ENCODE measurements at places on chromosomes 16 and 17.
A peak's percentile ranks its signal among the peaks of the same experiment; 100 is the strongest.

- DNase-seq: no peak
Measured at GRCh38 chr16:54055191-54055590, 231.4 kb downstream of the IRX3 start.

GRCh38 chr17:15267996-15268395 is 2.9 kb upstream of the PMP22 start:
- DNase-seq: no peak

DNA sequence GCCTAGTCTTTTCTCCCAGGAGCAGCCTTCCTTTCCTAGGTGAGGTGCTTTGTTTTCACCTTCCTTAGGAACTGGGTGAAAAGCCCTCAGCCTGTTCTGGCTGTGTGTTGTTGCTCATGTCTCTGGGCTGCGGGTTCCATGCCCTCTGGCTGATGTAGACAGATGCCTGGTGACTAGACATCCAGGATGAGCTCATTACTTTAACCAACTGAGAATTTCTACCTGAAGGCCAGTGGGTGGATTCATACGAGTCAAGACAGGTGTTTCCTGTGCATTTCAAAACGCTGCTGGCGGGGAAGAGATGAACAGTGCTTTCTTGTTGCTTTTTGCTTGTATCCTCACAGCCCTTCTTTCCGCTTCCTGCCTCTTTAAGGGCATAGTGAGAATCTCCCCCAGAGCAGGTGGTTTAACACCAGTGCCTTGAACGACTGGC is 22.3 kb downstream of the SAP30BP start:
- DNase-seq: no peak

GRCh38 chr16:79845033-79845733 is 244.6 kb upstream of the MAF start:
- DNase-seq: no peak

GRCh38 chr17:74354123-74354522 is 7.5 kb downstream of the BTBD17 start:
- DNase-seq: peak; percentile 77

DNA sequence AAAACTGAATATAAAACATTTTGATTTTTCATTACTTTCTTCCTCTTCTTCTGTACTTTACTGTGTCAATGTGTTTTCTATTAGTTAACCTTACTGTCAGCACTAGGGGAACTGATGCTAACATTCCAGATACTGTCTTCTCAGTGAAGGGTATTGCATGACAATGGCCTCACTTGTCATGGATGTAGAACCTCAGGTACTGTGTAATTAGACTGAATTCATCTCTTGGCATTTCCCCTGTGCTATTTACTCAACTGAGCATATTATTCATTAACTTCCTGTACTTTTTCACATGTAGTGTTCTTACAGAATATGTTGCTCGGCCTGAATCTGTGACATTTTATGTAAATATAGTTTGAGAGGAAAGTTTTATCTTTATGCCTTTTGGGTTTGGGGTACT is 237.0 kb downstream of the CA10 start:
- no peak for DNase-seq

DNA sequence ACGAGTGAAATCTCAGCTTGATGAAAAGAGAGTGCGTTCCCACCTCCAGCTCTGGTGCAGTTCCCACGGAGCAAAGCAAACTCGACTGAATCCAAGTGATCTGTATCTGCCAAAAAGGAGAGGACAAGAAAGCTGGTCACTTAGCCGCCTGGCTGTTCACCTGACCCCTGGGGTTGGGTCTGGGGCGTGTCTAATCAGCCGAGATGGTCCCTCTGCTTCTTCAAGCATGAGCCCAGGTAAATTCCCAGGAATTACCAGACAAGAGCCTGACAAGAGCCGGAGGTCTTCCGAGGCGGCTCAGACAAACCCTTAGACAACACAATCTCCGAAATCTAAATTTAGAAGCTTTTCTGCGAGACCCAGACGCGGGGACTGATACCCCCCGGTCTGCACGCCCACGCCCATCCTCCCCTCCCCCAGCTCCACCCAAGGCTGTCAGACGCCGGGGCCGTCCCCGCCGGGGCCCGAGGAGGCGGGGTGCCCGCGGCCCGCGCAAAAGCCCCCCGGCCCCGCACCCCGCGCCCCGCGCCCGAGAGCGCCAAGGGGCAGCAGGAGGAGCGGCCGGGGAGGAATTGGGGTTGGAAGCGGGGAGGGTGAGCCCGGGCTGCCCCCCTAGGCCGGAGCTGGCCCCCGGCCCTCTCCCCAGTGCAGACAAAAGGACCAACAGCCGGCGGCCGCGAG is 674 bp downstream of the ZNF821 start:
- peak; percentile 37 for DNase-seq

- no peak for DNase-seq
Measured at GRCh38 chr16:18060351-18060750, 276.2 kb downstream of the NPIPA8 start.

DNA sequence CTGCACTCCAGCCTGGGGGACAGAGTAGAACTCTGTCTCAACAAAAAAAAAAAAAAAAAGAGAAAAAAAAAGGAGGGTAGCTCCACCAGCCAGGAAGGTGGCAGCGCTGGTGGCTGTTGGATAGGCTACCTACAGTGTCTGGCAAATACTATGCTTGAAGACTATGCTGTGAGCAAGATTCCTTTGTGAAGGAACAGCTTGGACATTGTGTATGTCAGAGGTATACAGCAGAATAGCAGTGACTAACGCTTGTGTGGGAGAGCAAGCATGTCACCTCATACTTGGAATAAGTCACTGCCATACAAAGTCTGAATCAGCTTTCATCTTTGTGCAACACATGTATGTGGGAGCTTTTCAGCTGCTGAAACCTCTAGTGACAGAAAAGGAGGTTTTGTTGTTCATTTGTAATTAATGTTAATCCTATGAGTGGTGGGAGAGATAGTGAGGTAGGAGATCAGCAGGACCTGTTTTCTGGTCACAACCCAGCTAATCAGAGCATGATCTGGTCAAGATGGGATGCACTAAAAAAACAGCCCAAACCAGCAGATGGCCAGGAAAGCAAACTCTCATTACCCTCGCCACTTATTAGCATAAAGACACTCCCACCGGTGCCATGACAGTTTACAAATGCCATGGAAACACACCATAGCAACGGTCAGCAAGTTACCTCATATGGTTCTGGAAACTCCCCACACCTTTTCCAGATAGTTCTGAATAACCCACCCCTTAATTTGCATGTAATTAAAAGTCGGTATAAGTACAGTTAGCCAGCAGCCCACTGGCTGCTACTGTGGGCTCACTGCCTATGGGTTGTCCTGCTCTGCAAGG is 6.8 kb upstream of the ITGAD start:
- peak; percentile 14 for DNase-seq

GRCh38 chr16:88130681-88131080 is 179.4 kb downstream of the BANP start:
- peak; percentile 10 for DNase-seq

GRCh38 chr17:37848690-37849616 is 75.3 kb upstream of the TBC1D3K start:
- DNase-seq: peak; percentile 61

DNA sequence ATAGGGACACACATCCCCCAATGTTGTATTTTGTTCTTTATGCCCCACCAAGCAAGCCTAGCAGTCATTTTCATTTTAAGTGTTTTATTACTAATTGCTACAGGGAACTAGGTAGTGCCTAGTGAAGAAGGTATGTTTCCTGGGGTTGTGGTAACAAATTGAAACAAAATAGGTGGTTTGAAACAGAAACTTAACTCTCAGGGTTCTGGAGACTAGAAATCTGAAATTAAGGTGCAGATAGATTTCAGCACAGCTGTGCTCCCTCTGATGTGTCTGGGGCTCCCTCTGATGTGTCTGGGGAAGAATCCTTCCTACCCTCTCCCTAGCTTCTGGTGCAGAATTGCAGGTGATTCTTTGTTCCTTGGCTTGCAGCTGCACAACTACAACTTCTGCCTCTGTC is 390.1 kb downstream of the ZFHX3 start:
- no peak for DNase-seq

DNA sequence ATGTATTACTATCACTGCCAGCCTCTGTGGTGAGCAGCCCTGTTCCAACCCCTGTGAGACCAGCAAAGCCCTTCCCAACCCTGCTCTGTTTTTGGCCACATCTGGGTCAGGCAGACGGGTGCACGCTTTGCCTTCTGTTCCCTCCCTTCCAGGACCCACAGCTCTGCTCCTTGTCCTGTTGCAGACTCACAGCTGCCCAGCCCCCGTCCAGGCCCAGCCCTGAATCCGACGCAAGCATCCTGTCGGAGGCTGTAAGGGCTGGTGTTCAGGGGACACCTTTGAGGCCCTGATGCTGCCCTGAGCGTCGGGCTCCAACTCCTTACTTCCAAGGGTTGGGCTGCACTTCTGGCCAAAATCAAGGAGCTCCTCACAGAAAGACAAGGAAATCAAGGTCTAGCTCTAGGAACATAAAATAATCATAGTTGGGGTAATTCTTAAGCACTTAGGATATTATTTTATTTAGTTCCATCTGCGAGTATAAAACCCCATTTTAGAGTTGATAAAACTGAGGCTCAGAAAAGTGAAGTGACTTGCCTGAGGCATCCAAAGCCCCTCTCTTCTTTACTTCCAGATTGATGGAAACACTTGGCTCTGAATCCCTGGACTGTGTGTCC is 14.3 kb upstream of the SRCIN1 start:
- no peak for DNase-seq

GRCh38 chr16:4216596-4216995 is 25.3 kb downstream of the SRL start:
- no peak for DNase-seq

DNA sequence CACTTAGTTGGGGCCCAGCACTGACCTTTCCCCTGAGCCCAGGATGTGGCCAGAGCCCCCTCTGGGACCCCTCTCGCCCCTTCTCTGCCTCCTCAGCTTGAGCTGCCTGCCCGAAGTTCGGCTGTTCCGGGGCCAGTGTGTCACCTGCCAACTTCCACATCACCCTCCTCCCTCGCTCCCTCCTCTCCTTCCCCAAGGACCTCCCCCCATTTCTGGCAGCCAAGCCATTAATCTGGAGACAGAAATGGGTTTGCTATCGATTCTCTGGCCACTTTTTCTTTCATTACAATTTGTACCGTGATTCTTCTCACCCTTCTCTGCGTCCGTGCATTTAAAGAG is 8.8 kb upstream of the ADAM11 start:
- DNase-seq: no peak

DNA sequence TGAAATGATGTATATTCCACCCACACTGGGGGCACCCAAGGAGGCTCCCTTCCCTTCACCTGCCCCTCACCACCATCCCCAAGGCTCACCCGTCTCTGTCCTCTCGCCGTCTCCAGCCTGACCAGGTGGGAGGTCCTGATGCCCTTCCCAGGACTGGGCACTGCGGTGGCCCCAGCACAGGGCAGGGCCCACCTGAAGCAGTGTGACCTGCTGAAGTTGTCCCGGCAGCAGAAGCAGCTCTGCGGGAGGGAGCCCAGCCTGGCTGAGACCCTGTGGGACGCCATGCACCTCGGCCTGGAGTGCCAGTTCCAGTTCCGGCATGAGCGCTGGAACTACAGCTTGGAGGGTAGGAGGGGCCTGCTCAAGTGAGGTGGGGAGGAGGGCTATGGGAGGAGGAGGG is 9.9 kb downstream of the PPY start:
- DNase-seq: no peak

DNA sequence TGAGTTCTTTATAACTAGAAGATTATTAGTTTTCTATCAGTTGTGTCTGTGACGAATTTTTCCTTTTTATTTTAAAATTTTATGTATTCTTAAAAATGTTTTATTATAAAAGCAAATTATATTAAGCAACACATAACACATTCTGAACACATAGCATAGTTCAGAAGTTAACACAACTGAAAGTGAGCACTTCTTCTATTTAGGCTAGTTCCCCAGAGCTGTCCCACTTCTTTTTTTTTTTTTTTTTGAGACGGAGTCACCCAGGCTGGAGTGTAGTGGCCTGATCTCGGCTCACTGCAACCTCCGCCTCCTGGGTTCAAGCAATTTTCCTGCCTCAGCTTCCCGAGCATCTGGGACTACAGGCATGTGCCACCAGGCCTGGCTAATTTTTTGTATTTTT is 37.7 kb upstream of the ALDH3A2 start:
- no peak for DNase-seq

DNA sequence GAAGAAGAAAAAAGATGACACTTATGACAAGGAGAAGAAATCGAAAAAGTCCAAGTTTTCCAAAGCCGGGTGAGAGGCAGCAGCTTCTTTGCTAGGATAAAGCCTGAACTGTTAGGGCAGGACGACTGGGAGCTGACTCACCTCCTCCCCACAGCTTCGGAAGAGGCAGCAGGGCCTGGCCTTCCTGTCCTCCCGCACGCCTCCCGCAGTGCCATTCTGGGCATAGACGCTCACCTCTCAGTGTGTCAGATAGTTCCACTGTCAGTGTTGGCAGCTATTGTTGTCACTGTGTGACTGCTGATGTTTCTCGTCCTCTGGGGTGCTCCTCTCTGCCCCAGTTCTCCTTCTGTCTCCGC is 12.6 kb downstream of the UBN1 start:
- DNase-seq: no peak

DNA sequence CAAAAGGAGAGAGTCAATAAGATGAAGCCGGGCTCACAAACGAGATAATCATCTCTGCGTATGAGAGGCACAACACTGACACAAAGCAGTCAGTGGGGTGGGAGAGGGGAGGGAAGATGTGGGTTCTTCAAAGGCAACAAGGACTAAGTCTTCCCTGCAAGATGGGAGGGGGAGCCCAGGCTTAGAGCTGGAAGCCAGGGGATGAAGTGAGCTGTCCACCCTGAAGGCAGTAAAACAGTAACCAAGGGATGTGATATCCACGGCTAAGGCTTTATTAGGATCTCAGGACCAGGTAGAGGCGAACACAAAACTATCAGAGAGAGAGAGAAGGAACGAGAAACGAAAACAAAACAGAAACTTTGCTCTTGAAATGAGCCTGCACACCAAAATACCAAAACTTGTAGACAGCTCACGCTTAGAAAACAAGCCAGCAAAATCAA is 115.9 kb downstream of the DYNLRB2 start:
- no peak for DNase-seq

- DNase-seq: no peak
Measured at GRCh38 chr17:80998748-80999535, 7.3 kb downstream of the CHMP6 start.

GRCh38 chr17:8237175-8237574 is 10.7 kb downstream of the CTC1 start:
- no peak for DNase-seq

DNA sequence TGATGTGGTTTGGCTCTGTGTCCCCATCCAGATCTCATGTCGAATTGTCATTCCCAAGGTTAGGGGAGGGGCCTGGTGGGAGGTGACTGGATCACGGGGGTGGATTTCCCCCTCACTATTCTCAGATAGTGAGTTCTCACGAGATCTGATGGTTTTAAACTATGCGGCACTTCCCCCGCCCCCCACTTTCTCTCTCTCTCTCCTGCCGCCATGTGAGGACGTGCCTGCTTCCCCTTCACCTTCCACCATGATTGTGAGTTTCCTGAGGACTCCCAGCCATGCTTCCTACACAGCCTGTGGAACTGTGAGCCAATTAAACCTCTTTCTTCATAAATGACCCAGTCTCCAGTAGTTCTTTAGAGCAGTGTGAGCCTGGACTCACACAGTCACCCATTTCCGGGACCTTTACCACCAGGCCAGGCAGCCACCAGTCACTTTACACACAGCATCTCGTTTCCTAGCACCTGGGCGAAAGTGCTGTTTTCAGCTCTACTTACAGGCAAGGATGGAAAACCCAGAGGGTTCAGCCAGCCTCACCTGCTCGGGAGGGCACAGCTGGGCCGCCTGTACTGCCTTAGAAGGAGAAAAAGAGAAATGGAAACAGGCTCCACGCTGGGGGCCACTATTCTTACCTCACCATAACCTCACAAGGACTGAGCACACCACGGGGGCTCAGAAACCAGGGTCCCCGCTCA is 13.8 kb upstream of the ZC3H18 start:
- no peak for DNase-seq

GRCh38 chr17:61660746-61661485 is 69.9 kb upstream of the NACA2 start:
- DNase-seq: no peak

Measured in KBM-7 (cell line).